ENCODE measurements at places on chromosomes 5 and 9.

DNA sequence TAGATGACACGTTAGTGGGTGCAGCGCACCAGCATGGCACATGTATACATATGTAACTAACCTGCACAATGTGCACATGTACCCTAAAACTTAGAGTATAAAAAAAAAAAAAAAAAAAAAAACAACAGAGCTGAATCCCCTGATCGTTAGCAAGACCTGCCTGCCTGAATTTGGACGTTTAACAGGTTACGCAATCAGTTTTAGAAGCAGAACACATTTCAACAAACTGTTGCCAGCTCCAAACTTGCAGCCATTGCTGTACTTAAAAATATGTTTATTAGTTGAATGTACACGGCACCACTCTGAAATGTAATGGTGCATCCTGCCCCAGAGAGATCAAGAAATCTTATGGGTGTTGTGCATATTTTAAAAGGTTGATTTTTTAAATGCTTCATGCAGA is 680.0 kb downstream of the TLE4 start:
- DNase-seq, result no peak
- no peaks in the 10 kb centered on the region for H3K4me1 ChIP-seq
- no peak overlapping the region for H3K27ac ChIP-seq
- H3K27me3 ChIP-seq, result no peaks in the 10 kb centered on the region

DNA sequence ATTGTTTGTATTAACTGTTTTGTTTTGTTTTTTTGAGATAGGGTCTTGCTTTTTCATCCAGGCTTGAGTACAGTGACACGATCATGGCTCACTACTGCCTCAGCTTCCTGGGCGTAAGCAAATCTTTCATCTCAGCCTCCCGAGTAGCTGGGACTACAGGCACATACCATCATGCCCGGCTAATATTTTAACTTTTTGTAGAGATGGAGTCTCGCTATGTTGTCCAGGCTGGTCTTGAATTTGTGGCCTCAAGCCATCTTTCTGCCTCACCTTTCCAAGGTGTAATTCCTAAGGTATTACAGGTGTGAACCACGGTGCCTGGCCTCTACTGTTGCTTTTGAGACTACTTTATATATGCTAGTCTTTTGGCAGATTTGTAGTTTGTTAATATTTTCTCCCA is 8.4 kb downstream of the RCL1 start:
- no peak overlapping the region for H3K27ac ChIP-seq
- peaks cover 6% of the 10 kb centered on the region for H3K4me1 ChIP-seq
- no peak for DNase-seq

- H3K4me1 ChIP-seq, result no peaks in the 10 kb centered on the region
- no peak overlapping the region for H3K4me3 ChIP-seq
- no peaks in the 10 kb centered on the region for H3K27me3 ChIP-seq
- H3K27ac ChIP-seq, result no peak overlapping the region
Measured at GRCh38 chr5:165334201-165334600, 1828.8 kb downstream of the MAT2B start.

- no peak overlapping the region for H3K27ac ChIP-seq
- no peaks in the 10 kb centered on the region for H3K36me3 ChIP-seq
- no peak for DNase-seq
Measured at GRCh38 chr5:76529464-76530344, 93.5 kb downstream of the F2RL2 start.

DNA sequence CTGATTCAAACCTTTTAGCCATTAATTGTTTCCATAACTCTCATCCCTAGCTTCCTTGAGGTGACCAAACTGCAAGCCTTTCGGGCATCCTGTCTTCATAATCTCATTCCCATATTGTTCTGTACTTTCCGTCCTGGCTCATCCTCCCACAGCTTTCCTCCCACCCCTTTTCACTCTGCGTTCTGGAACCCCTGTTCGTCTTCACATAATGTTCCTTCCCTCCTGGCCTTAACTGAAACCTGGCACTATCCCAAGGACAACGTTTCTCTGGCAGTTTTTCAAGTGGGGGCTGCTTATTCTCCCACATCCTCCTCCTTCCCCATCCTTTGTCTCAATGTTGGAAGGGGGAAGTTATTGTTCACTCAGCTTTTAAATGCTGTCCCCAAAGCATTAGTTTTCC is 1.5 kb downstream of the ZNF189 start:
- no peak for DNase-seq
- peaks cover 5% of the 10 kb centered on the region for H3K4me1 ChIP-seq
- peaks cover 9% of the 10 kb centered on the region for H3K36me3 ChIP-seq
- H3K27ac ChIP-seq, result no peak overlapping the region
- no peaks in the 10 kb centered on the region for H3K27me3 ChIP-seq

DNA sequence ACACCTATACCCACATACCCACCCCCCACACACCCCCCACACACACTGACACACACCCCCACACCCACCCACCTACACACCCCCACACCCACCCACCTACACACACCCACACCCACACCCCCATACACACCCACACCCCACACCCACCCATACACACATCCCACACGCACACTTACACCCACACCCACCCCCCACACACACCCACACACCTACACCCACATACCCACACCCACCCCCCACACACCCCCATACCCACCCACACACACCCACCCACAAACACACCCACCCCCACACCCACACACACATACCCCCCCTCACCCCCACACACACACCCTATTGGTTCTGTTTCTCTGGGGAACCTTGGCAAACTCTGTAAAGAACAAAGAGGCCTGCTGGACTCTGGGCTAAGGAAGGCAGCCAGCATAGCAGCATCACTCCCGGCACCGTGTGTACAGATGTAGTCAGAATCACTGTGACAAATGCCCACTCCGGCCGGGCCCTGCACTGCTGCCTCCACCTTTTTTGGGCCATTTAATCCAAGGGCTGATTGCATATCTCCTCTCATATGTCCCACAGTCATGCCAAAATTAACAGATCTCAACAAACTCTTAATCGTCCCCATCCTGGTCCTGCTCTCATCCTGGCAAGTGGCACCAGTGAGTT is 42.3 kb downstream of the COL23A1 start:
- H3K27ac ChIP-seq, result no peak overlapping the region
- H3K27me3 ChIP-seq, result no peaks in the 10 kb centered on the region
- DNase-seq, result no peak
- H3K4me3 ChIP-seq, result no peak overlapping the region
- no peaks in the 10 kb centered on the region for H3K36me3 ChIP-seq

GRCh38 chr9:108654566-108654965 is 201.2 kb downstream of the ACTL7B start:
- H3K27ac ChIP-seq, result no peak overlapping the region
- H3K4me1 ChIP-seq, result peaks cover 19% of the 10 kb centered on the region
- peaks cover 3% of the 10 kb centered on the region for H3K27me3 ChIP-seq
- no peak for DNase-seq
- no peaks in the 10 kb centered on the region for H3K36me3 ChIP-seq

- H3K4me1 ChIP-seq, result peaks cover 56% of the 10 kb centered on the region
- no peak for DNase-seq
- no peaks in the 10 kb centered on the region for H3K27me3 ChIP-seq
- H3K4me3 ChIP-seq, result no peak overlapping the region
Measured at GRCh38 chr5:172901788-172902496, 57.3 kb upstream of the RPL26L1 start.

DNA sequence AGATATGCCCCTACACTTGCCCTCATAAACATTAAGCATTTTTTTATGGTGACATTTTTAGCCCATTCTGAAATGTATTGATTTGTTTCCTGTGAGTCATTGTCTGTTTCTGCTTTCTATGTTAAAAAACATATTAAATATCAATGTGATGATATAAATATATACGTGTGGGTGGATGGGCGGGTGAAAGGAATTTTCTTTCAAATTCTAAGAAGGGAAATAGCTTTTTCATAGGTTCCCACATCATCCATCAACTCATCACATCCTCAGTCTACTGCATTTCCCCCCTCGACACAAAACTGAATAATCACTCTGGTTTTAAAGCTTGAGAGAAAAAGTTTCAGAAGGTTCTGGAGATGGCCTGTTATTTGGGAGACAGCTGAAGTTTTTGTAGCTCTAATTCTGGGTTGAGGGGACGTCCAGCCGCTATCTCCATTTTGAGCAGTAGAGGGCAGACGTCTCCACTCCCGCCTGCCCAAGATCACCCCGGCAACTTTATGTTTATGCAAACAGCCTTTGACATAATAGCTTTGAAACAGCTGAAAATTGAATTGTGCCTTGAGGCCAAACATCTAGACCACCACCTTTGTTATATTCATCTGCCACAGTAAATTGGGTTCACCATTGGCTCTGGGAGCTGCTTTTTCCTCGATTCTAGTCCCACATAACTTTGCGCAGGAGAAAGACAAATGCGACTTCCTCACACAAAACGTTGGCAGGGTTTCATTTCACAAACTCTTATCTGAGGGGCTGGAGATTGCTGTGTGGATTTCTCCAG is 216.2 kb upstream of the CLINT1 start:
- peak; percentile 44 for DNase-seq
- H3K27me3 ChIP-seq, result no peaks in the 10 kb centered on the region
- H3K4me1 ChIP-seq, result no peaks in the 10 kb centered on the region
- no peaks in the 10 kb centered on the region for H3K36me3 ChIP-seq
- no peak overlapping the region for H3K4me3 ChIP-seq

- no peak for DNase-seq
- H3K27me3 ChIP-seq, result no peaks in the 10 kb centered on the region
- no peaks in the 10 kb centered on the region for H3K36me3 ChIP-seq
- no peak overlapping the region for H3K4me3 ChIP-seq
- H3K27ac ChIP-seq, result no peak overlapping the region
Measured at GRCh38 chr5:149378241-149378820, 761 bp downstream of the IL17B start.

GRCh38 chr9:6079386-6079785 is 64.0 kb upstream of the RANBP6 start:
- no peak for DNase-seq
- peak overlapping the region; percentile 55 for H3K4me3 ChIP-seq
- no peak overlapping the region for H3K27ac ChIP-seq
- H3K4me1 ChIP-seq, result peaks cover 2% of the 10 kb centered on the region

DNA sequence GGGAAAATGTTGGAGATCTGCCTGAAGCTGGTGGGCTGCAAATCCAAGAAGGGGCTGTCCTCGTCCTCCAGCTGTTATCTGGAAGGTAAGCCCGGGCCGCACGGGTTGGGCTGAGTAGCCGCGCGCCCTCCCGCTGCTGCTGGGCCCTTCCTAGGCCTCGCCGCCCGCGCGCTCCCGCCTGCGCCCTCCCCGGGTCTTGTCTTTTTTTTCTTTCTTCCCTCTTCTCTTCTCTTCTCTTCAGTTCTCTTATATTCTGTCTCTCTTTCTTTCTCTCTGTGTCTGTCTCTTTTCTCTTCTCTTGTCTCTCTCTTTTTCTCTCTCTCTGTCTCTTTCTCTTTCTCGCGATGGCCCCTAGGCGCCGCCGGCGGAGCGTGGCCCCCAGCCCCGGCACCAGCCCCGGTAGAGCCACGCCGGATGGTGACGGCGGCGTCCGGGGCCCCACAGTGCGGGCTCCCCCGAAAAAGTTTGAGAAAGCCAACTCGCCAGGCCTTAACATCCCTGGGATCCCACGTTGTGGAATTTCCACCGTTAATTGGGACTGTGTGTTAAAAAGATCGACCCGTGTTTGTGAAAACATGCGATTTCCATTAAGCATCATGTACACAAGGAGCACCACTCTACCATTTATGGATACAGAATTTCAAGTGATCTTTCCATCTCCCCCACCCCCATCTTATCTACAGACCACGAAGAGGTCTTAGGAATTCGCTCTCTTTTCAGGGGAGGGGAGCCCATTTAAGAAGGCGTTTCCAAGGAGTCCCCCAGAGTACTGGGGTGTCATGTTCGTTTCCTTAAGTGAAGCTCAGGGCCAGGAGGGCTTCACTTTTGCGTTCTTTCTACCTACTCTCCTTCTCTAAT is 616 bp downstream of the ABL1 start:
- H3K27me3 ChIP-seq, result no peaks in the 10 kb centered on the region
- peak overlapping the region; percentile 97 for H3K27ac ChIP-seq
- H3K4me3 ChIP-seq, result peak overlapping the region; percentile 79
- DNase-seq, result peak; percentile 24

GRCh38 chr5:124301850-124302249 is 444.6 kb downstream of the ZNF608 start:
- no peak for DNase-seq
- H3K4me1 ChIP-seq, result no peaks in the 10 kb centered on the region
- H3K4me3 ChIP-seq, result no peak overlapping the region
- no peak overlapping the region for H3K27ac ChIP-seq
- no peaks in the 10 kb centered on the region for H3K36me3 ChIP-seq
- H3K27me3 ChIP-seq, result no peaks in the 10 kb centered on the region

DNA sequence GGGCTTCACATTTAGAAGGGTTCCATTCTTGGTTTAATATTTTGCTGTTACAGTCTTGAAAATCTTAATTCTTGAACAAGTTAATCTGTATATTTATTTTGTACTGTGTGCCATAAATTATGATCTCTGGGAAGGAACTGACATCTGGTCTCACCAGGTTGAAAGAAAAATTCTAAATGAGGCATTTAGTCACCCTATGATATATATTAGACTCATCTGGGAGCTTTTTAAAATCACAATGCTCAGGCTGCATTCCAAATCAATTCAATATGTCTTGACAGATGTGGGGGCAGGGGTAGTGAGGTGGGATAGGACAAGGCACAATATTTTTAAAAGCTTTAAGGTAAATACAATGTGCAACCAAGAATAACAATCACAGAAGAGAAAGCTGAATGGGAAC is 569.2 kb downstream of the PRR16 start:
- no peak for DNase-seq
- no peaks in the 10 kb centered on the region for H3K27me3 ChIP-seq
- H3K27ac ChIP-seq, result no peak overlapping the region
- no peak overlapping the region for H3K4me3 ChIP-seq
- H3K36me3 ChIP-seq, result no peaks in the 10 kb centered on the region
- no peaks in the 10 kb centered on the region for H3K4me1 ChIP-seq
